ENCODE measurements at places on chromosomes 6 and 20. TPM values are rescaled to one million over a fixed set of nuclear protein-coding genes. Genes with fewer than 3 reads are reported as not detected.

The WFDC10A gene
- total RNA-seq: not detected

The WFDC5 gene
- not detected for total RNA-seq

The TFEB gene
- total RNA-seq: 24.1 TPM

The NECAB3 gene
- 8.7 TPM for total RNA-seq

The LY86 gene
- 1.3 TPM for total RNA-seq

The C6orf141 gene
- total RNA-seq: not detected

The PREX1 gene
- total RNA-seq: 74.5 TPM

The COL19A1 gene
- not detected for total RNA-seq

The TAF4 gene
- total RNA-seq: 12.5 TPM

The HSD17B8 gene
- 8.6 TPM for total RNA-seq

The MLN gene
- total RNA-seq: not detected

The CEP43 gene
- 13.5 TPM for total RNA-seq

The NOX3 gene
- total RNA-seq: not detected

The TAGAP gene
- 245 TPM for total RNA-seq

The LY6G6F gene
- not detected for total RNA-seq
